Dorsolateral prefrontal cortex (tissue), 122 donors: ENCODE measurements at places on chromosomes 1 and 21.
A peak's percentile ranks its signal among the peaks of the same experiment; 100 is the strongest.

DNA sequence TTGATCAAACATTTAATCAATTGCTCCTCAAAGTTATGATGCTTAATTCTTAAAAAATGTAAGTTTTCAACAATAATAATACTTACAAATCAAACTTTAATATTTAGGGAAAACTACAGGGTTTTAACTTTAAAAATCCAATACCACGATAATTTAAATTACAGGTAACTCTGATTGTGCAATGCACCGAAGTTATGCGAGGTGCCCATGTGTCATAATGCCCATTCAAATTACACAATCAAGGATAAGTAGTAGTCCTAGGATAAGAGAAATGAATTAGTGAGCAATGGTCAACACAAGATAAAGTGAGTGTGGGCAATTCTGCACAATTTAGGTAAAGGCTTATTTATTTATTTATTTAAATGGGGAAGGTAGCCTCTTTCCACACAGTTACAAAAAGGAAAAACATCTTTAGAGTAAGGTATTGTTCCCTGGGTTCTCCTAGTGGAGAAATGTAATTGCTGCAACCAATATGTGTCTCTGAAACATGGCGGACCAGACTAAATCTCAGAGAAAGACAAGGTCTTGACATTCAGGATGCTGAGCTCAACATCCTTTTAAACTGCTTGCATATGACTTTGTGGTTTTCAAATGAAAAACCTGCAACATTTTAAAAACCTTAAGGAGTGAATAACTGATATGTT, 164.2 kb downstream of the TTLL7 start:
- no peak for DNase-seq

GRCh38 chr1:21084111-21084810, 92.4 kb downstream of the EIF4G3 start:
- no peak for DNase-seq

GRCh38 chr1:230849451-230850224, 18.7 kb downstream of the C1orf198 start:
- DNase-seq: no peak

DNA sequence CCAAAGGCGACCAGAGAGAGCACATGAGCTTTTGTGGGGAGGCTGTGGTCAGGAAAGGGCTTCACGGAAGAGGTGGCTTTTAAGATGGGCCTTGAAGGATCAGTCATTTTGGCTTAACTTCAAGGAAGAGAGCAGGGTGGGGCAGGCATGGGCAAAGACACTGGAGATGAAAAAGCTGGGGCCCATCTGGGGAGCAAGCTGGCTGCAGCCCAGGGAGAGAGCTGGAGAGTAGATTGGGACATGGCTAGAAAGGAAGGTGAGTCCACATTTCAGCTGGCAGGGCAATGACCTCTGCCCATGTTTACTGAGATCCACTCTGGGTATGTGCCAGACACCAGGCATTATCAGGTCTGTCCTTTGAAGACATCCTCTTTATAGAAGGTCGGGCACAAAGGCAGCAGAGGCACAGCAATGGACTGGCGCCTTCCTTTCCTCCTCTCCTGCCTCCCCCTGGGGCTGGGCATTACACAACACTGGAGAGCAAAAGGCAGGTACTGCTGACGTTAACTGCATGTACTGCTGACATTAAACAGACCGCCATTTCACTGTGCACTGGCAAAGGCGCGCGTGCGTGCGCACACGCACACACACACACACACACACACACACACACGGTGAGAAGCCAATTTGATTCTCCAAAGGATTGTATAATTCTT, 2.2 kb upstream of the UBXN10 start:
- no peak for DNase-seq

- no peak for DNase-seq
These were observed 16.5 kb upstream of the BCAS2 start for GRCh38 chr1:114597949-114598348.

GRCh38 chr21:36436829-36437744, 42.8 kb downstream of the CLDN14 start:
- DNase-seq: no peak

- no peak for DNase-seq
These were observed 93.8 kb downstream of the ROR1 start for GRCh38 chr1:63867429-63868176.

DNA sequence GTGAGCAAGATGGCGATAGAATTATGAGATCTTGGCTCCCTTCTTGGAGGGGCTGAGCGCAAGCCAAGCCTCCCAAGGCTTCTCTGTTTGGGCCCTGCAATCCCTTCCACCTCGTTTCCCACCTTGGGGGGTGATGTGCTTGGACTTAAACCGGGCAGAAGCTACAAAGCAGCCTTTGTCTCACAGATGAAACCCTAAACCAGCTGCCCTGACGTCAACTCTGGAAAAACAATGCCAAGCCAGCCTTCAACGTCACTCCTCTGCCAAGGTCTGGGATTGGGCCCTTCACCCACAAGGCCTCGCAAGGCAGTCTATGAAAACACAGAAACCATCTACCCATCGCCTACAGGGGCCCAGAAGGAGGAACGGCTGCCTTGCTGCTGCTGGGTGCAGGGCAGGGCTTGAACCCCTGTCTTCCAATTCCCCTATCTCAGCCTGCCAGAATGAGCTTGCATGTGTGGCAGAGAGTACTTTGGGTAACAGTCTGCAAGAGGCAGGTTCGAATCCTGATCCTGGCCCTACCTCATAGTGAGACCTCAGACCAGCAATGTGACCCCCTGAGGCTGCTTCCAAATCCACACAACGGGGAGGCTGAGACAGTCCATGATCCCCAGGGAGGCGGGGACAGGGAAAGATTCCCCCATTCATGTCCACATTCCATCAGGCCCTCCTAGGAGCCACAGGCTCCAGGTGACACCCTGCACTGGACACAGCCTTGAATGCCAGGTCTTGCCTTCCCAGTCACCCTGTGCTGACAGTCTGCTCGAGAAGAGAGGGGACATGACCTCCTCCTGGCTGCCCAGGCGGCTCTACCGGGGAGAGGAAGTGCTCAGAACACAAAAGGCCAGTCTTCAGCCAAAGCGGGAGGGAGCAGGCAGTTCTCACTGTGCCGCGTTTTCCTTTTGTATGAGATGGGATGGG, 15.0 kb downstream of the IFFO2 start:
- DNase-seq: peak; percentile 94

DNA sequence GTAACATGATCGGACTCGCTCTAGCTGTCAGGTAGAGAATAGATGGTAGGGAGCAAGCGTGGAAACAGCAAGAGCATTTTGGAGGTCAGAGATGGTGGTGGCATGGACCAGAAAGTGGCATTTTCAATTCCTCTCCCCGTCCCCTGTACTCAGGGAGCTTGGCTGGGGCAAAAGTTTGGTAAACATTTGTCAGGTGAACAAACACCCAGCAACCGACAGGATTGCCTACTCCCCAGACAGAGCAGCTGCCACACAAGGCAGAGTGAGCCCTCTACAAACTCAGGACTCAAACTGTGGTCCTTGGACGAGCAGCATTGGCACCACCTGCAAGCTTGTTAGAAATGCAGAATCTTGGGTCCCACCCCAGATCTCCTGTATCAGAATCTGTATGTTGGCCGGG, 14.3 kb downstream of the PTAFR start:
- DNase-seq: no peak

- DNase-seq: no peak
These were observed 38.8 kb downstream of the ST6GALNAC5 start for GRCh38 chr1:76905876-76906595.

DNA sequence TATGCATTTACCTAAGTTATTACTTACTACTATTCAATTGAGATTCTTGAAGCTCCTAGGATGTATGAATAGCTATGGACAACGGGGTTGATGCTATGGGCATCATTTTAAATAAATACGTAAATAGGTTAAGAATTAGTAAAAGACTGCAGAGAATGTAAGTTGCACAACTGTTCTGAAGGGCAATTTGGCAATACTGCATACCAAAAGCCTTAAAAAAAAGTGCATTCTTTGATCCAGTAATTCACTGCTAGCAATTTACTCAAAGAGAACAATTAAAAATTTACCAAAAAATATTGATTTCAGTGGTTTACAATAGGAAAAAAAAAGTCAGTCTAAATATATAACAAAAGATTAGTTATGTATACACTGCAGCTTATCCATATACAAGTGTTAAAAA, 3.5 kb downstream of the ARPC5 start:
- DNase-seq: no peak

GRCh38 chr1:192086644-192087043, 71.6 kb upstream of the RGS18 start:
- no peak for DNase-seq

DNA sequence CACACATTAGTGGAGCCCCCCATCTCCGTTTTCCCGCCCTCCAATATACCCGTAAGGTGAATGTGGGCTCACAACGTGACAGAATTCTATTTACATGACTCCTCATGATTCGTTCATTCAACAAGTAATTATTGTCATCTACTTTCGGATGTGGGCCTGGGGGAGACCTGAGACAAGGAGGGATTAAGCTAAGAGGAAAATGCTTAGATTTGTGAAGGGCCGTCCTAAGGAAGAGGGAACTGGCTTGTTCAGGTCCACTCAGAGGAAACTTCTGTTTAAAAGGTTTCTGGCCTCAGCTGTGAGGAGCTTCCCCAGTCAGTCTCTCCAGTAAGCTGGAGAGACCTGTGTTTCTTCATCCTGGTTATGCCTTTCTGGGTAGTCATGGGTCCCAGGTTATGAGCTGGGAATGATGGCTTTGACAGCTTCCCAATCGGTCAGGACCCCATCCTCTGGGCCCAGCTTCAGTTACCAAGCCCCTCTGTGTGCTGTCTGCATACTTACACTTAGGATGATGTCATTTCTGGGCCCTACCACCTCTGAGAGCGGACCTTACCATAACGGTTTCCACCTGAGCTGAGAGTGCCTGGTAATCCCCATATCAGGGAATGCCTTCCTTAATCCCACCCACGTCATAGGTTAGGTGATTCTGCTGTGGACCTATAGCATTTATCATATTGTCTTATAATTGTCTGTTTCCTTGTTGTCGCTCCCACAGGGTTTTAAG, 687 bp upstream of the ERI3 start:
- DNase-seq: no peak

- DNase-seq: no peak
These were observed 301.4 kb downstream of the KCTD3 start for GRCh38 chr1:215868500-215868899.

DNA sequence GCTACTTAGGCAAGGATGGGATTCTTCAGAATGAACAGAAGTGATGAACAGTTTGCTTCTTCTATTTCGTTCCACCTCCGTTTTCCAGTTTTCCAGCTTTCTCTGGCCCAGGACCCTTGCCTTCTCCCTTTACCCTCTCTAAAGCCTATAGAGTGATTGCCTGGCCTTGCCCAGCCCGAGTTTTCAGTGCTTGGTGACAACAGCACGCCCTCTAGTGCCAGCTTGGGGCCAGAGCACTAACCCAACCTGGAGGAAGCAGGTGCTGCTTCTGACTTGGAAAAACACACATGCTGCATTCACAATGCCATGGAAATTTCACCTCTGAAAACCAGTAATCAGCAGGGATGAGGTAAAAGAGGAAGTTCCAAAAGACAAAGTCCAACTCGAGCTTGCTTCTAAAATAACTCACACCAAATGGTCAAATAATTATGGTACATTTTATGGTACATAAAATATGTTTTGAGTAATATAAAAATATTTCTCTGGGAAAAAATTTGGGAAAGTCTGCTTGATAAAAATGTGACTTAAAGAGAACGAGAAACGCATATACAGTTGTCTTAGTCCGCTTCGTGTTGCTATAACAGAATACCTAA, 26.1 kb downstream of the UBE2T start:
- DNase-seq: peak; percentile 73

DNA sequence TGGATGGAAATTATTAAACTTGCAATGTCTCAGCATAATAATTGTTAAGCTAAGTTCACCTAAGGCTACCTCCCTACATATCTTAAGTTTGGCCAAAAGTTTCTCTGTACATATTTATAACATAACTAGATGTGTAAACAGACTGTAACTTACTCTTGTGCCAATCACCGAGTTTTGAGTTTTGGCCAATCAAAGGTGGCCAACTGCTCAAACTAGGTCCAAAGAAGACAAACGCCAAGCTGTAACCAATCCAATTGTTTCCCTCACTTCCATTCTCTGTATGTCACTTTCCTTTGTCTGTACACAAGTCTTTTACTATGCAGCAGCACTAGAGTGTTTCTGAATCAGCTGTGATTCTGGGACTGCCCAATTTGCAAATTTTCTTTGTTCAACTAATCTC, 197.8 kb downstream of the LYPLAL1 start:
- DNase-seq: no peak

DNA sequence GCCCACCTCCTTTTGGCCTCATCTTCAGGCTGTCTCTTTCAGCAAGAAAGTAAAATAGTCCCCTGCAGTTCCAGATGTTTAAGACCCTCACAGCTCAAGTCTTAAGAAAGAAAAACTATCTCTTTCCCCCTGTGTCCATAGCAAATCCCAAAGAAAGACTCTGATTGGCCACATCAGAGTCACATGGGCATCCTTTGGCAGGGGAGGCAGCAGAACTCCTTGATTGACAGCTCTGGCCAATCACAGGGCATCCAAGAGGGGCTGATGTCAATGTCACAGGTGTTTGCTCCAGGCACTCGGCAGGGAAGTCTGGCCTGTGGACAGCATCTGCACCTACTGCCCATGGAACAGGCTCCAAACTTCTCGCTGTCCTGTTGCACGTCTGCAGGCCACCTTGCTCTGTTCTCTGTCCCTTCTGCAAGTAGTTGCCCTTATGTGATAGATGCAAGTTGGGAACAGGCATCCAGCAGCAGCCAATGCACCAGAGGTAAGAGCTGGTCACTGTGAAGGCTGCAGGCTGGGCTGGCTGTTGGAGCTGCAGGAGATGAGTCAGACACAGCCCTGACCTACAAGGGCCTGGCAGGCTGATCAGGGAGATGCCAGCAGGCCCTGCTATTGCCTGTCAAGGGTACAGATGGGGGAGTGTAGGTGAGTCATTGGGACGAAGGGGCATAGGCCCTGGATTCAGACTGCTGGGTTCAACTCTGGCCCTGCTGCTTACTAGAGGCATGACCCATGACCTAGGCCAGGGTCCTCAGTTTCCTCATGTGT, 96.8 kb upstream of the TMEM51 start:
- no peak for DNase-seq

GRCh38 chr1:29805122-29805895, 569.0 kb downstream of the PTPRU start:
- no peak for DNase-seq

GRCh38 chr1:19775317-19775716, 24.4 kb downstream of the TMCO4 start:
- no peak for DNase-seq

GRCh38 chr21:28181730-28182129, 810.9 kb downstream of the LTN1 start:
- no peak for DNase-seq

GRCh38 chr21:19608101-19608621, 1204.6 kb upstream of the TMPRSS15 start:
- no peak for DNase-seq

DNA sequence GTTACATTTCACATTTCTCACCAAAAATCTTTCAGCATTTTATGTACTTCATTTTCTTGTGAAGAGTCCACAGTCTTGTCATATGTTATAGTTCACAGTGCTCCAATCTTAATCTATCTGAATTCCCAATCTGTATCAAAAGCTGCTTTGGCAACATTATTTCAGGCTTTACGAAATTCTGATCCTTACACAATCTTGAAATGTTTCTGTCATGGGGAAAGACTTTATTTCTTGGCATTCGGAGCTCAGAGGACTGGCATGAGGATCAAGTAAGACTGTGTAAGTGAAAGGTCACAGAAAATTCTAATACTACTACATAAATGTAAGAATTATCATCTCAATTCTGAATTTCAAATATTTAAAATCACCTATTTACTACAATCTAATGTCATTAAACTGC, 2.0 kb downstream of the USP33 start:
- no peak for DNase-seq

GRCh38 chr1:237679687-237680086, 211.0 kb downstream of the ZP4 start:
- DNase-seq: no peak
